AG08395 (cell line): ENCODE measurements at places on chromosomes 13 and 19.
A peak's percentile ranks its signal among the peaks of the same experiment; 100 is the strongest.

DNA sequence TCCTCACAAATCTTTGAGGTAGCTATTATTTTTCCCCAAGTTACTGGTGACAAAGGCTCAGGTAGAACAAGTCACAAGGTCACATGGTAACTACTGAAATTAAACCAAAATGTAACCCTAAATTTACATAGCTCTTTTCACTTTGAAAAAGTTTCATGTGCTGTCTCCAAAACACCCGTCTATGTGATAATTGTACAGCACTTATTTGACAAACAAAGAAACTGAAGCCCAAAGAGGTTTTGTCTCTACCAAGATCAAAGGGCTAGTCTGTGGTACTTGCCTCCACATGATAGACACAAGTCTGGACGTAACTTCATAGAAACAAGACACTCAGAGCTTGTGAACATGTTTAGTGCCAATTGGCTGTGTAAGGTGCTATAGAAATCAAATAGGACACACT, 108.3 kb downstream of the SACS start:
- no peak for DNase-seq

DNA sequence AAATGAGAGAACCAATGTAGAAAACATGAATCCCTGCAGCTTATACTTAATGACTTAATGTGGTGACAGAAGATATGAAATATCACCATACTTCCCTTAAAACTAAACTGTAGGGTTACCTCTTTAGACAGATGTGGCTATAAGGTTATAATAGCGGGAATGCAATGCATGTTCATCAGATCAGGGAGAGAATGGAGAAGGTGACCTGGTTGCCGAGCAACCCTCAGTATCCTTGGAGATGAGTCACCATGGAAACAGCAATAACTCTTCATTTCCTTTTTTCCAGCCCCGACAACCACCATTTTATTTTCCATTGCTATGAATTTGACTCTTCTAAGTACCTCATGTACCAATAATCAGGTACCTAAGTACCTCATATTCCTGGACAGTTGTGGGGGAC, 28.0 kb upstream of the ZNF835 start:
- no peak for DNase-seq

- peak; percentile 24 for DNase-seq
Observed at GRCh38 chr13:48125794-48126228, 30.9 kb upstream of the MED4 start.

DNA sequence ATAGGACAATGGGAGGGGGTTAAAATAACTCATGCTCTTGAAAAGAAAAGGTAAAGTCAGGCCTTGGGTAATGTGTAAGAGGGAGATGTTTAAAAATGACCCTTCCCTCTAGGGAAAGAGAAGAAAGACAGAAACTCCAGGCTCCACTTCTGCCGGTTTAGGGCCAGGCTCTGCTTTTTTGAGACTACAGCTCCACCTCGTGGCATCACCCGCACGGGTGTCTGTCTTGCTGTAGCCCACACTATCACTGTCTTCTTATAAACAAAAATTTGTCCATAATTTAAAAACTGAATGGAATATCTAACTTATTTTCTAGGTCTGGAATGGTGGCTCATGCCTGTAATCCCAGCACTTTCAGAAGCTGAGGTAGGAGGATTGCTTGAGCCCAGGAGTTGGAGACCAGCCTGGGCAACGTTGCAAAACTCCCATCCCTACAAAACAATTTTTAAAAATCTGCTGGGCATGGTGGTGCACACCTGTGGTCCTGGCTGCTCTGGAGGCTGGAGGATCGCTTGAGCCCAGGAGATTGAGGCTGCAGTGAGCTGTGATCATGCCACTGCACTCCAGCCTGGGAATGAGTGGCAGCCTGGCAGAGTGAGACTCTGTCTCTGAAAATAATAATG, 65.1 kb upstream of the GTF3A start:
- peak; percentile 83 for DNase-seq

- DNase-seq, result peak; percentile 46
Observed at GRCh38 chr13:98327371-98328270, 150.6 kb upstream of the RNF113B start.

DNA sequence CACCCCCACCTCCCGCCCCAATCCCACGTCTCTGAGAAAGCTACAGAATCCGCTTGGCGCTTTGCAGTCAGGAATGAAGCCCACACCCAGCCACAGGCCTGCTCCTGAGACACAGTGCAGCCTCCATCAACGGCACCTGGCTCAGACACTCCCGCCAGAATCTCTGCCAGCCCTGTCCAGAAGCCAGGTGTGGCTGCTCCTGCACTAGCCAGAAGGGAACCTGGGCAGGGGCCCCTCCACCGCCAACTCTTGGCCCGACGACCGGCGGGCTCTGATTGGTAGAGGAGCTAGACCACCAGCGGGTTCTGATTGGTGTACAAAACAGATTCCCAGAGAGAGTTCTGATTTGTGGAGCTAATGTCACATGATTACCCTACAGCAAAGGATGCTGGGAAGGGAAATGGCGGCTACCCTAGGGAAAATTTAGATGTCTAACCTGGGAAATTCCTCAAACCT, 2.9 kb upstream of the PPP6R1 start:
- DNase-seq, result no peak

- DNase-seq, result no peak
Observed at GRCh38 chr19:58325311-58326022, 1.3 kb upstream of the ZSCAN22 start.

DNA sequence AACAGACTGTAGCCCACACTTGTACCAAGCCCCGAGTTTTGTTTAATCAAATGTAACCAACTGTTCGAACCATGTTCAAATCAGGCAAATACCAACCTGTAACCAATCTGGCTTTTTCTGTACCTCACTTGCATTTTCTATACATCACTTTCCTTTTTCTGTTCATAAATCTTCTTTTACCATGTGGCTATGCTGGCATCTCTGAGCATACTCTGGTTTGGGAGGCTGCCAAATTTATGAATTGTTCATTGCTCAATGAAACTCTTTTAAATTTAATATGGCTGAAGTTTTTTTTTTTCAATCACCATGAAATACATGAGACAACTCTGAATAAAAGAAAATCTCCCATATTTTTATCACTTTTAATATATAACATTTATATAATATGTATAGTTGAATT, 256.1 kb downstream of the SLITRK6 start:
- no peak for DNase-seq

- DNase-seq, result no peak
Observed at GRCh38 chr19:6765738-6766356, 1.4 kb downstream of the SH2D3A start.

- no peak for DNase-seq
Observed at GRCh38 chr19:28257396-28257795, 955.6 kb downstream of the UQCRFS1 start.

- DNase-seq, result peak; percentile 34
Observed at GRCh38 chr19:36113894-36114720, 568 bp downstream of the POLR2I start.

- DNase-seq, result peak; percentile 78
Observed at GRCh38 chr13:35923347-35923746, 207.8 kb downstream of the DCLK1 start.

DNA sequence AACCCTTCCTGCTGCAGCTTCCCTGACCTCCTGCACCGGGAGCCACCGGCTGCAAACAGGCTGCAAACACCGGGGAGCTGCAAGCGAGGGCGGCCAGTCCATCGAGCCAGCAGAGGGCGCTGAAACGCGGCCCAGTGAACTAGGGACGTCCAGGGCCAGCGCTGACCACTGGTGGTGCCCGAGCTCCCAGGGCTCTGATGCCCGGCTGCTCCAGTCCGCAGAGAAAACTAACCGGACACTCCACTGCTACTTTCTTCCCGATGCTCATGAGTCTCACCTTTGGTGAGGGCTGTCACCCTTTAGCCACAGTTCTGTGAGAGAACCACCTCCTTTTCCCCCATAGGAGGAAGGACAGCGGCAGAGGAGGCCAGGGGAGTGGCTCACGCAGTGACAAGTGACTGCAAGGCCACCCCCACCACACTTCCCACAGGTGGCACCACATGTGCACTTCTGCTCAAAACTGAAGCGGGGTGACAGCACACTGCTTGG, 82.8 kb upstream of the MTIF3 start:
- DNase-seq, result peak; percentile 83

DNA sequence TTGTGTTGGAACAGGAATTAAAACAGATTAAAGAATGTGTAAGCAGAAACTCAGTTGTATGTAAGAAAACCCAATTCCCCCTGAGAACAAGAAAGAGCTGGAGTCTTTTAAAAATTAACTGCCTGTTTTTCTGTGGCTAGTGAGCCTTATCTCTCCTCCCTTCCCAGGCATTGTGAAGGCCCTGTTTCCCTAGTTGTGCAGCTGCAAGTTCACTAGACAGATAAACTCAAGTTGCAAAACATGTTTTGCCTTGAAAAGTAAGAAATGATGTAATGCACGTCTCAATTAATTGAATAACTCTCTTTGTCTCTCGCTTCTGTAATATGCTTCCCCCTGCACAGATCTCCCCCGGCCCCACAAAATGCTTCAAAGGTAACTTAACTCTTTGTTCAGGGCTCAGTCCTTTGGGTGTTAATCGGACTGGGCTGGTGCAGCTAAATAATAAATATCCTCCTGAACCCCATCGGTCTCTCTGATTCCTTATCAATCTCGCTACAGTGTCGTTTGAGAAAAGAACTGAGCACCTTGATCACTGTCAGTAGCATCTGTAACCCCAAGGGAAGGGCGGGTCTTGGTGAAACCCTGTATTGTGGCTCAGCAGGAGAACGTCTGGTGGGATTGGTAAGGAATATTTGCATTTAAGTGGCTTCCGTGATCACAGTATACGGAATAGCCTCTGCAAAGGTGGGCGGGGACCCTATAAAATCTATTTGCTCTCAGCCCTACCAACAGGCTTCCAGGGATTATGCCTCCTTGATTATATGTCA, 1.6 kb upstream of the ZNF556 start:
- no peak for DNase-seq

- DNase-seq, result peak; percentile 23
Observed at GRCh38 chr13:107864543-107865317, 350.6 kb downstream of the LIG4 start.

DNA sequence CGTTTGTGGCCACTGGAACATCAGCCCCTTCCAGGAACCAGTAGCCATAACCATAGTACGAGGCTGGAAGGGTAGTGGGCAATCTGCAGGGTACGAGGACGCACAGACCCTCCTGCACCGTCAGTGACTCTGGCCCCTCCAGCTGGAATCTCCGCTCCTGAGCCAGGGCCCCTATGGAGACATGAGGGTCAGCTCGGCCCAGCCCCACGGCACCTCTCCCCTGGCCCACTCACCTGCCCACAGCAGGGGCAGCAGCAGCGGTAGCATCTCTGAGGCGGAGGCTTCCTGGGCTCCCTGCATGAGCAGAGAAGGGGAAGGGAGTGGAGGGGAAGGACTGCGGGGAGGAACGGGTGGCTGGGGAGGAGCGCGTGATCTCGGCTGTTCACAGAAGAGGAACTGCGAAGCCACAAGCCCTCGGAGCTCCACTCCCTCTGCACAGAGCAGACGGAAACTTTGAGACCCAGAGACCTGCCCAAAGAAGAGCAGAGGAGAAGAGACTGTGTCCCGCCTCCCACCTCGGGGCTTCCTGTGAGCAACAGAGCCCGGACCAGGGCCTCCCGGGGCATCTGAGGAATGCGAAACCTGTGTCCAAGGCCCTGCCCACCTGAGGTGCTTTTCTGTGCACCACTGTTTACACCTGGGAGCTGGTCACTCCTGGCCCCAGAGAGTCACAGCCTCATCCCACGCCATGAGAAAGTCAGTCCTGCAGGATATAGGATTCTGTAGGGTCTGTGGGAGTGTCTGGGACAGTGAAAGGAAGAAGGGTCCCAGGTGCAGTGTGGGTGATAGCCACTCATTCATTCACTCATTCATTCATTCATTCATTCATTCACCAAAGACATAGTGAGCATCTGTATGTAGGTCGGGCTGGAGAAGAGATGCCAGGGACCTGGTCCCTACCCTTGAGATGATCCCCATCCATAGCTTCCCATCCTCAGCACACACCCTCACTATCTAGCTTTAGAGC, at the start of gene SIGLEC6:
Gene SIGLEC6, minus strand, starts transcription at position 322 of the 967 bp plus-strand sequence. Its CDS starts 22 bp downstream, at position 300.
- DNase-seq, result no peak

DNA sequence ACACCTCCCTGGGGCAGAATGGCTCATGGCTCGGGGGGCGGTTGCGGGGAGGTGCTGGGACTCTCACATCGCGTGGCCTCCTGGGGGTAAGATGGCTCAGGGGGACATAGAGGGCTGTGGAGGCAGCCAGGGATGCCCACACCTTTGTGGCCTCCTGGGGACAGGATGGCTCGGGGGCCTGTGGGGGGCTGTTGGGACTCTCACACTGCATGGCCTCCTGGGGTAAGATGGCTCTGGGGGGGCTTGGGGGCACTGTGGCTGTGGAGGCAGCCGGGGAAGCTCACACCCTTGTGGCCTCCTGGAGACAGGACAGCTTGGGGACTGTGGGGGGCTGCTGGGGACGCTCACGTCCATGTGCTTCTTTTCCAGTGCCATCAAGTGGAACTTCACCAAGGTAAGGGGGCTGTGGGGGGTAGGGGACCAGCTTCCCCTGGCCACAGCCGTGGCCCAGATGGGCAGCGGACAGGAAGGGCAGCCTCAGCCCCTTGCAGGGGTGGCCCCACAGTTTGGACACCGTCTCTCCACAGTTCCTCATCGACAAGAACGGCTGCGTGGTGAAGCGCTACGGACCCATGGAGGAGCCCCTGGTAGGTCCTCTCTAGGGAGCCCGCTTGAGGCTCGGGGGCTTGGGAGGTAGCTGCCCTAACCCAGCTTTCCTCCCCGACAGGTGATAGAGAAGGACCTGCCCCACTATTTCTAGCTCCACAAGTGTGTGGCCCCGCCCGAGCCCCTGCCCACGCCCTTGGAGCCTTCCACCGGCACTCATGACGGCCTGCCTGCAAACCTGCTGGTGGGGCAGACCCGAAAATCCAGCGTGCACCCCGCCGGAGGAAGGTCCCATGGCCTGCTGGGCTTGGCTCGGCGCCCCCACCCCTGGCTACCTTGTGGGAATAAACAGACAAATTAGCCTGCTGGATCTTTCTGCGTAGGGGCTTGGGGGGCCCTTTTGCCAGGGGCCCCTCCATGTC, 2.4 kb downstream of the GPX4 start:
- no peak for DNase-seq
